Right cardiac atrium (tissue), 5 donors: ENCODE measurements at places on chromosomes 3 and 15.

DNA sequence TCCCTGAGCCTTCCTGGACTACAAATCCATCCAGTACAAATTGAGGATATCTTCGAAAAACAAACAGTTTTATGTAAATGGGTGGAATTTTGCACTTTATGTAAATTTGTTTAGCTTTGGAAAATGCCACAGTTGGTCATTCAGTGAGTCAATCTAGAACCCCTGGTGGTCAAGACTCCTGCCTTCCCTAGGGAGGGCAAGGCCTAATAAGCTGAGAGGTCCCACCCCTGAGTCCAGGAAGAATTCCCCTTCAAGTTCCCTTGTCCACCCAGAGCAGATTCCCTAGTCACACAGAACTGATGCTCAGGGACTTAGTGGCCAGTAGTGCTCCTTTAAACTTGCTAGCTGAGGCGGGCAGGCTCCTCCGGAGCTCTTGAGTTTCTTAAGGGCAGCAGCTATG lies 6.1 kb upstream of the RUBCN start:
- no peak for DNase-seq

- DNase-seq, result no peak
These were observed 77.8 kb downstream of the NBEAL2 start for GRCh38 chr3:47057212-47057671.

DNA sequence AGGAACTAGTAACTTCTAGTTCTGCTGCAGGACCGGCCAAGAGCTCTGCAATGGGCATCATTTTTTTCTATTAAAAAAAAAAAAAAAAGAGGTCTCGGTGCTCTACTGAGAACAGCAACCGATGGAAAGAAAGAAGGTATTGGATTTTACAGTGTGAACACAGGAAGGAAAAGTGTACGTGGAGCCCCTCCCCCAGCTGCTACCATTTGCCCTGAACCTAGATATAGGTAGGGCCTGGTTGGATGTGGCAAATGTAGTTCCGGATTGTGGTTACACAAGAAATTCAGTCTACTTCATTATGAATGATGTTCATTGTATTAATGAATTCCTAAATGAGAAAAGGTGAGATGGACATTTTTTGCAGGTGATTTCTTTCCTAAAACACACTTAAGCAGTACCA lies 17.9 kb upstream of the PPARG start:
- DNase-seq, result no peak

DNA sequence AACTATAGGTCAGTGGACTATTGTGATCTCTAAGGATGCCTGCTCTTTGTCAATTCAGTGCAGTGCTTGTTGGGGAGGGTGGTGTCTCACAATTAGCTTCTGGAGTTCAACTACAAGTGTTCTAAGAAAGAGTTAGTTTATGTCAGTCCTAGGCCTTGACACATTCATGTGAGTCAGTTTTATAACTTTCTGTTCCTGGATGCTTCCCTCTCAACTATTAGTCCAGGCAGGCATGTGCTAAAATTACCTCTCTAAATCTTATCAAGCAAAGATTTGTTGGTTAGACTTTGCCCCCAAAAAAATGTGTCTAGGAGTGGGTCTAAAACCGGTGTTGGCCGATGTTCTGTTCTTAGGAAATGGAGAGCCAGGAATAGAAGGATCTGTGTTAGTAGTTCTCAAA lies 378.3 kb downstream of the IL5RA start:
- DNase-seq, result no peak

GRCh38 chr3:190362258-190362657 lies 25.7 kb upstream of the CLDN16 start:
- DNase-seq, result no peak

- DNase-seq, result no peak
These were observed 347.7 kb downstream of the PLCL2 start for GRCh38 chr3:17232442-17232841.

DNA sequence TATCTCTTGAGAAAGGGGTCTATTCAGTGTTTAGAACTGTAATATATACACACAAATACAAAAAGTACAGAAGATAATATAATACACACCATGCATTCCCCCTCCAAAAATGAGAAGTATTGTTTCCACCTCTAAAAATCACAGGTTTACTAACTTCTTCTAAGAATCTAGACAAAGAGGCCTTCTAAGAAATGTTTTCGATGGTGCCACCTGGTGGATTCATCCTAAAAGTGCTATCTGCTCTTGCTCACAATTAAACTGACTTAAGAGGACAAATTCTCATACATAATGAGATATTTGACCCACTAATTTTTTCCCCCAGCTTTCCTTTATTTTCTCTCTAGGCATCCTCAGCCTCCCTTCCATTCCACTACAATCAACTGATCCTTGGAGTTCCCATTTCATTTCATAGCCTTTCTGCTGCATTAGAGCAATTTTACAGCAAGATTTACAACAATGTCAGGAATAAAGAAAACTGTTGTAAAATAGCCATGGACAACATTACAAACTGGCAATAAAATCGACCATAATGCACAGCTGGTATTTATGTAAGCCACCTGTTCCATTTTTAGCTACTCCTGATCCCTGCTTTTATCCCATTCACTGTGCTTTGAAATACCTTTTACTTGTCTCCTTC lies 124.6 kb downstream of the ARRDC4 start:
- DNase-seq, result no peak

DNA sequence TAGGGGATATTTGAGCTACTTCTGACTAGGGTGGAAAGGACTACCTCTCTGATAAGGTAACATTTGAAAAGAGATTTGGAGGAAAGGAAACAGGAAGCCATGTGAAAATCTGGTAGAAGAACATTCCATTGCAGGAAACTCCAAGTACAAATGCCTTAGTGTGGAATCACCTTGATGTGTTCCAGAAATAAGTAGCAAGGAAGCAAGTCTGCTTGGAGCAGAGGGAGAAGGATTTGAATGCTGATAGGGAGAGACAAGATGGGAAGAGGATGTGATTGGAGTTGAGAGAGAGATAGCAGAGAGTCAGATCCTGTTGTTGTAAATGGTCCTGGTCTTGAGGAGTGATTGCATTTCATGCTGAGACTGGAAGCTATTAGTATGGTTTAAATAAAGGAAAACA lies 335.1 kb upstream of the DCBLD2 start:
- no peak for DNase-seq

DNA sequence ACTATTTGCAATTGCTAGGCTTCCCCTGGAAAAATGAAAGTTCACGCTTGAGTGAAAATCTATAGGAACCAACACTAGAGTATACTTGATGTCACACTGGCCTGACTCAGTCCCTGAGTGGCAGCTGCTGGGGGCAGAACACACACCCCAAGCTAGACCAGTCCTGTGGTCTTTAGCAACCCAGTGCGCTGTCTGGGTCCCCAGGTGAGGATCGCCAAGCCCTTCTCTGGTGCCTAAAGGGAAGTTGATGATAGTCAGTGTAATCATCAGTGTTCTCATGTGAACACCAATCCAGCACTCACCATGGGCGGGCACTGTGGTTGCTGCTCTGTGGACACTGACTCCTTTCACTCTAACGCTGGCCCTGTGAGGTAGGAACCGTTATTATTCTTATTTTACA lies 11.2 kb downstream of the ALDH1A3 start:
- no peak for DNase-seq

- DNase-seq, result no peak
These were observed 46.6 kb downstream of the APBA2 start for GRCh38 chr15:28932361-28932760.

DNA sequence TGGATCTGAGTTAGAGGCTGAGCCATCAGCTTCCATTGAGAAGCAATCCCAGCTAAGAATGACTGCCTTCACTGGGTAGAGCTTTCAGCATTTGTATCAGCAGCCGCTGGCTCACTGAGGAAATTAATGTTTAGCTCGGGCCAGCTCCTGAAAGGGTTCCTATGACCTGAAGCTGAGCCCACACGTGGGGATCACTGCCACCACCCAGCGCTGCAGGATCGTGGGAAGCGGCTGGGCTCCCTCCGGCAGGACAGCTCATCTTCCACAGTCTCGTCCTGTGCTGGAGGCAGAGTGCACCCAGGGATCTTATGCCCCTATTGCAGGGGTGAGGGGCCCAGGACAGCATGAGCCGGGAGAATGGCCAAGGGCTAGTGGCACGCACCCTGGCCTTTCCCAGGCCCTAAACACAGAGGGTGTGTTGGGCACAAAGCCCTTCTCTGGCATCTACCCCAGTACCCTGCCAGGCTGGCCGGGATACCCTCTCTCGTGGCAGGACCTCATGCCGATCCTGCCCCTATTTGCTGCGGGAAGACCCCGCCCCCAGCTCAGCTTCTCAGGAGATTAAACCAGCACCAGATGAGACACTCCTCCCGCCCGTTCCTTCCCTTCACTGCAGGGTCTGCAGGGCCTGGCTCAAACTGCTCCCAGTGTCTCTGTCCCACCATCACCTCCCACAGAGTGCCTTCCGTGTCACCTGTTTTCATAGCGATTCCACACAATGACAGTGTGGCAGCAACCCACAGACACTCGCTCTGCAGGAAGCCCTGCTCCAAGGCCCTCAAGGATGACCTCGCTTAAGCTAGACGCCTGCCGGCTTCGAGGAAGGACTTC lies 28.5 kb downstream of the KLHL25 start:
- DNase-seq, result peak; percentile 53

- no peak for DNase-seq
These were observed 7.3 kb downstream of the ANKRD63 start for GRCh38 chr15:40275523-40275922.

GRCh38 chr3:100043271-100043670 lies 71.0 kb downstream of the FILIP1L start:
- no peak for DNase-seq

DNA sequence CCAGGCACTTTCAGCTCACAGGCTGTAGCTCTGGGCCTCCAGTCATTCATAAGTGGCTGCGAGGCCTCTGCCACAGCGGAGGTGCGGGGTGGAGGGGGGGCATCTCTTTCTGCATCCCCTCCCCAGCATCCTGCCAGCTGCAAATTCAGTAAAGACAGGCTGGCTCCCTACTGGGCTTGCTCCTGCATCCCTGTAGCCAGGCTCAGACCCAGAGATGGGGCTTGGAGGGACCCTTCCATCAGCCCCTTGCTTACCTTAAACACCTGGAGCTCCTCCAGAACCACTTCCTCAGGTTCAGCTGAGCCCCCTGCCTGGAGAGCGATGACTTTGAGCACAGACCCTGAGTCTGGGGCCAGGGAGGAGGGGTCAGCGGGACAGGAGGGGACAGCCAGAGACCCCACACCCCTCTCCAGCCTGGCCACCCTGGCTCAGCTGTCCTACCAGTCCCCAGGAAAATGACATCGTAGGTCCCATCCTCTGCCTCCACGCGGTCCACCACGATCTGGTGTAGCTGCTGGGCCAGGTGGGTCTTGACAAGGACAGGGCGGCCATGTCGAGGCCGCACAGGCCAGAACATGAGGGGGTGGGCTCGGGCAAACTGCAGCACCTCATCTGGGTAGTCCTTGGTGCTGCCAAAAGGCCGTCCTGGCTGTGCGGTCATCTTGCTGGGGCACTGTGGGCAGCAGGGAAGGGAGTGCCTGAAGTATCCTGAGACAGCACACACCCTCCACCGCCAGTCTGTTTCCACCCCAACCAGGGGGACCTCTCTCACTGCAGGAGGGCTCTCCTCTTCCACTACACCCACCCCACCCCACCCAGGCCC lies 5.3 kb downstream of the SEMA3G start:
- peak; percentile 50 for DNase-seq

GRCh38 chr15:92073044-92073785 lies 219.7 kb downstream of the SLCO3A1 start:
- DNase-seq, result no peak

GRCh38 chr3:137835096-137835495 lies 71.0 kb downstream of the SOX14 start:
- no peak for DNase-seq

GRCh38 chr15:40483919-40484318 lies 13.1 kb downstream of the CHST14 start:
- DNase-seq, result no peak

- DNase-seq, result no peak
These were observed 57.3 kb upstream of the RNF7 start for GRCh38 chr3:141680620-141681389.

- DNase-seq, result no peak
These were observed 12.5 kb downstream of the PRR20G start for GRCh38 chr3:127275287-127275781.

- DNase-seq, result no peak
These were observed 151.1 kb downstream of the NUP210 start for GRCh38 chr3:13268961-13269441.

GRCh38 chr3:47008234-47008796 lies 28.8 kb downstream of the NBEAL2 start:
- DNase-seq, result peak; percentile 13

- no peak for DNase-seq
These were observed 3.0 kb downstream of the SPINT1 start for GRCh38 chr15:40846841-40847222.

DNA sequence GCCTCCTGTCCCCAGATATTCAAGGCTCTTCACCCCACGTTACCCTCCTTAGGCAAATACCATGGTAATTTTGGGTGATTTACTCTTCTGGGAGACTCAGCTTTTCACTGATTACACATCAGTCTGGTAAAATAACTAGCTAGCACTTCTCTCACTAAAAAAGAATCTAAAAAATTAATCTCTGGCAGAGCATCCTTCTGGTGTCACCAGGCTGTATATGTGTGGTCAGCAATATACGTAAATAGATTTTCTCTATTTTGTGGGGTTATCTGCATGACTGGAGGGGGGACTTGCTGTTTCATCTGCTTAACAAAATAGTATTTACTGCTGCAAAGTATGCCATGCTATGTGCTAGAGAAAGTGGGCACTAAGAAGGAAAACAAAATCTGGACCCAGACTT lies 45.1 kb downstream of the LRRC28 start:
- no peak for DNase-seq

GRCh38 chr3:115790759-115791158 lies 167.4 kb downstream of the GAP43 start:
- no peak for DNase-seq
